8988T (cell line): ENCODE measurements at places on chromosomes 7 and 10.

GRCh38 chr7:55567571-55567970 is 4.7 kb downstream of the VOPP1 start:
- DNase-seq = no peak

DNA sequence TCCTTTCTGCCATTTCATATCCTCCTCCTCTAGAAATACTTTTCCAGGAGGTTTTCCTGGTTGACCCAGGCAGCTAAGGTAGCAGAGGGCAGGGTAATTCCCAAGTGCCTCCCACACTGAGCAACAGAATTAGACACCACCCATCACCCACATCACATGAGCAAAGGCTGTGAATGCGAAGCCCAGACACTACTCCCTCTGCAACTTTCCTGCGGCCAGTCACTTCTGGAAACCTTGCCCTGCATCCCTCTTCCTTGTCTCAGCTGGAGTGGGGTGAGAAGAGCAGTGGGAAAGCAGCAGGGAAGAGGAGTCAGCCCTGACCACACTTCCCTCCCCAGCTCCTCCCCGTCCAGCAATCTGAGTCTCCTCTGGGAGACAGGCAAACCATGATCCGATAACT is 15.2 kb downstream of the TMEM176B start:
- no peak for DNase-seq

DNA sequence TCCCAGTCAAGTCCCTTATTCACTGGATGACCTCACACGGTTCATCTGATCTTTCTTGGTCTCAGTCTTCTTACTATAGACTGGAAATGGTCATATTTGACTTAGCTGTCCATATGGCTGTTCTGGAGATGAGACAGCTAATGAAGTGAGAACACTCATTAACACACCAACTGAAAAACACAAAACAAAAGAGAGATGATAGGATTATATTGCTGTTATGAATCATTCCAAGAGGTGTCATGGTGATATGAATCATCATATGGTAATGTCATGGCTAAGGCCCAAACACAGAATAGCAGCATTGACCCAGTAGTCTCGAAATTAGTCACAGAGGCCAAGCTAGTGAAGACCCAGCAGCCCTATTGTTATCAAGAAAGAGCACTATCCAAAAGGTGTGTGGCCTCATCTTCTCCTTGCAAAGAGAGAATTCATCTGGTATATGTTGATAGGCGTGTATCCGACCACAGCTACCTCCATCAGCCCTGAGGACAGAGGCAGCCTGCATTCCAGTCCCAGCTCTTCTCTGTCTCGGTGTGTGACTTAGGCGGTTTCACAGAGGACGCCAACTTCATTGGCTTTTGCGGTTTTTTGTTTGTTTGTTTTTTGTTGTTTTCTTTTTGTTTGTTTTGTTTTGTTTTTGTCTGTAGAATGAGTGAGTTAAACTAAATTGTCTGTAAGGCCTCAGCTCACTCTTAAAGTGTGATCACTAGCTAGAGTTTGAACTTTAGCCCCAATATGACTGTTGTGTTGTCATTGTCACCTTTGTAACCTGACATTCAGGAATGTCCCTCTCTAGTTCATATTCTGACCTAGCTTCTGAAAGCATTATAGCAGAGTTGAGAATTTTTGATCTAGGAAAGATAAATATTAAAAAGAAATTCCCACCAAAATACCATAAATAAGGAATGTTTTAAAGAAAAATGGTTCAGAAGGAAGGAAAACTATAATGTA is 97.4 kb upstream of the PDCD4 start:
- no peak for DNase-seq

DNA sequence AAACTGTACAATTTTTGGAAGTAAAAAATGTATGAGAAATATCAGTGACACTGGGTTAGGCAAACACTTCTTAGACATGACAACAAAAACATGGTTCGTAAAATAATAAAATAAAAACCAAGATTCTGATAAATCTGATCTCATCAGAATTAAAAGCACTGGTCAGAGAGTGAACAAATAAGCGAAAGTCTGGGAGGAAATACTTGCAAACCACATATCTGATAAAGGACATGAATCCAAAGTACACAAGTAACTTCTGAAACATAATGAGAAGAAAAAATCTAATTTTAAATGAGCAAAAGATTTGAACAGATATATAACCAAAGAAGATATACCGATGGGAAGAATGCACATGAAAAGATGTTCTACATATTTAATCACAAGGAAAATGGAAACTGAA is 91.5 kb downstream of the RTKN2 start:
- no peak for DNase-seq

DNA sequence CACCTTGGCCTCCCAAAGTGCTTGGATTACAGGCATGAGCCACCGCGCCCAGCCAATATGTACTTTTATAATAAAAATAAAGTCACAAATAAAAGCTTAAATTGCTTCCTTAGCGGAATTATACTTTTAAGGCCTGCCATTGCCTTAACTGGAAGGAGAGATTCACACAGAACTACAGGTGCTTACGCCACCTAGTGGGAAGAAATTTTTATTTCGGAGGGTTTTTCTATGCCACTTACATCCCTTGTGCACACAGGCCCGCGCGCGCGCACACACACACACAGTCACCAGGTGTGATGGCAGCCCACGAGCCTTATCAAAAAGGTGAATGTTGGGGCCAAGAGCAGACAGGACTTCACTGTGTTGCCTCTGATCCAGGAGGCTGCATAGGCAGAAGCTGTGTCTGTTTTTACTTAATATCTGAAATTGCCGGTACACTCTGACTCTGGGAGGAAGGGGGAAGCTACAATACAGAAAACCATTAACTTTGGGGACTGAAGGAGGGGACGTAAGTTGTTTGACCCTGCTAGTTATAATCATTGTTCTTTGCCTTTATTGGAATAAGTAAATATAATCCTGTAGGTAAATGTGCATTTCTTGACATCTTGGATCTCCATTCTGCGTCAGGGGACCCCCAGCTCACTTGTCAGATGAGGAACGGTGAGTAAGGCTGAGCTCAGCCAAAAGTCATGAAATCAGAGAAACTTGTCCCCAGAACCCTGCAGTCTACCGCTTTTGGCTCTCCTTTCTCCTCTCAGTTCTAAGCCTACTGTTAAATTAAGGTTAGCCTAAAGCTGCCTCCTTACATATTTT is 87.1 kb downstream of the SLC16A9 start:
- DNase-seq = no peak

GRCh38 chr7:2037301-2037807 is 195.4 kb downstream of the MAD1L1 start:
- DNase-seq = no peak
